ENCODE measurements at places on chromosomes 1 and 21.
A peak's percentile ranks its signal among the peaks of the same experiment; 100 is the strongest.

- no peak for DNase-seq
Measured at GRCh38 chr1:1947493-1947892, 28.4 kb upstream of the TMEM52 start.

GRCh38 chr1:172754609-172755008 lies 95.7 kb downstream of the FASLG start:
- no peak for DNase-seq

DNA sequence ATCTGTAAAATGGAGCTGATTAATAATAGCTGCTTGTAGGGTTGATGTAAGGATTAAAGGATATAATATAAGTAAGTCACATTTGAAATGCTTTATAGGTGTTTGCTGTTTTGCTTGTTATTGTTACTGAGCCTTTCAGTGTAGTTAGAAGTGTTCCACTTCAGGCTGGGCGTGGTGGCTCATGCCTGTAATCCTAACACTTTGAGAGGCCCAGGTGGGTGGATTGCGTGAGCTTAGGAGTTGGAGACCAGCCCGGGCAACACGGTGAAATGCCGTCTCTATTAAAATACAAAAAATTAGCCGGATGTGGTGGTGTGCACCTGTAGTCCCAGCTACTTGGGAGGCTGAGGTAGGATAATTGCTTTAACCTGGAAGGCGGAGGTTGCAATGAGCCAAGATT lies 12.2 kb downstream of the TRNAU1AP start:
- no peak for DNase-seq

DNA sequence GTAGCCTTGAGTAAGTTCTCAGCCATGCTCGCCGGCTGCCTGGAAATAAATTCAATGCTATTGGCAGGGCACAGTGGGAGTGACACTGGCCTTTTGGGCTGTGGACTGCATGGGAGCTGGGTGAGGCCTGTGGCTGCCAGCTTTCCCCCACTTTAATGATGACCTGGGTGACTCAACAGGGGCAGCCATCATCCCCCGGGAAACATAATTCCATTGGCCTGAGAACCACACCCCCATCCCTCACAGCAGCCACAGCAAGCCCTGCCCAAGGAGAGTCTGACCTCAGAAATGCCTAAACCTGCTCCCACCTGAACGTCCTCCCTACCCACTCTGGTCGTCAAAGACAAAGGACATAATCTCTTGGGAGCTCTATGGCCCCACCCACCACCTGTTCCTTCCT lies 384.0 kb downstream of the LTN1 start:
- no peak for DNase-seq

DNA sequence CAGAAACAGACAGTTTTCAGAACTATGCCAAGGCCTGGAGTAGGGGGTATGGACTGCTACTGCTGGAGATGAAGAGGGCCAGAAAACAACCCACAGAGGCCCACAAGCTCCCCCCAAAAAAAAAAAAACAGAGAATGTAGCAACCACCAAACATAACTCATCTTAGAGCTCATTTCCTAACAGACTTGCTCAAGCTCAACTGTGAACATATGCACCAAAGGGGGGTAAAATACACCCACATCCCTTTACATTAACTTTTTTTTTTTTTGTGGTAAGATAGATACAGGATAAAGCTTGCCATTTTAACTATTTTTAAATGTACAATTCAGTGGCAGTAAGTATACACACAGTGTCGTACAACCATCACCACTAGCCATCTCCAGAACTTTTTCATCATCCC lies 36.0 kb downstream of the SEC16B start:
- no peak for DNase-seq

DNA sequence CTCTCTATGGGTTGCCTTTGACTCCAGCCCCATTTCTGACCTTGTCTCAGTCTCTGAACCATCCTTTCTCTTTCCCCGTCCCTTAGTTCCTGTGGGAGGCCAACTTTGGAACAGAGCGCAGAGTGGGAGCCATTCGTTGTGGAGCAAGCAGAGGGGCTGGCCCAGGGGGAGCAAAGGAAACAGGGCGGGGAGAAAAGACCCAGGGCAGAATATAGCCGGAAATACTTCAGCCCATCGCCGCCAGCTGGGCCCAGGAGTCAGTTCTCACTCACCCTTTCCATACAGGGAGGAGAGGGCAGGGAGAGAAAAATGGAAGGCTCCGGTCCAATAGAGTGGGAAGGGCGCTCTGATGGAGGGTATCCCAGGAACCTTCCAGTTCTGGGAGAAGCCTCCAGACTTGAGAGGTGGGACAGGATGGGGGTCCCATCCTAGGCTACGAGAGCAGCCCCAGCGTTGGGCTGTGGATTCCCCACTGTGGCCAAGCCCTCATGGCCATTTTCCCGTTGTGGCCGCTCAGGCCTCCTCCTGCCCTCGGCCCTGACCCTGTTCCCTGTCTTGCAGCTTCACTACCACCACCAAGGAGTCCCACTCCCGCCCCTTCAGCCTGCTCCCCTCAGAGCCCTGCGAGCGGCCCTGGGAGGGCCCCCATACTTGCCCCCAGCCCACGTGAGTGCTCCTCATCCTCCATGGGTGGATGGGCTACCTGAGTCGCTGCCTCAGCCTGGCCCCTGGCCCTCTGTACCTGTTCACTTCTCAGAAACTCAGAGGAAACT lies 10.9 kb downstream of the PEAR1 start:
- DNase-seq: no peak

- DNase-seq: no peak
Measured at GRCh38 chr21:17725339-17725738, 93.8 kb downstream of the C21orf91 start.

- no peak for DNase-seq
Measured at GRCh38 chr1:185291652-185292051, 25.4 kb downstream of the IVNS1ABP start.

- peak; percentile 48 for DNase-seq
Measured at GRCh38 chr1:239909898-239910297, 181.8 kb upstream of the FMN2 start.

DNA sequence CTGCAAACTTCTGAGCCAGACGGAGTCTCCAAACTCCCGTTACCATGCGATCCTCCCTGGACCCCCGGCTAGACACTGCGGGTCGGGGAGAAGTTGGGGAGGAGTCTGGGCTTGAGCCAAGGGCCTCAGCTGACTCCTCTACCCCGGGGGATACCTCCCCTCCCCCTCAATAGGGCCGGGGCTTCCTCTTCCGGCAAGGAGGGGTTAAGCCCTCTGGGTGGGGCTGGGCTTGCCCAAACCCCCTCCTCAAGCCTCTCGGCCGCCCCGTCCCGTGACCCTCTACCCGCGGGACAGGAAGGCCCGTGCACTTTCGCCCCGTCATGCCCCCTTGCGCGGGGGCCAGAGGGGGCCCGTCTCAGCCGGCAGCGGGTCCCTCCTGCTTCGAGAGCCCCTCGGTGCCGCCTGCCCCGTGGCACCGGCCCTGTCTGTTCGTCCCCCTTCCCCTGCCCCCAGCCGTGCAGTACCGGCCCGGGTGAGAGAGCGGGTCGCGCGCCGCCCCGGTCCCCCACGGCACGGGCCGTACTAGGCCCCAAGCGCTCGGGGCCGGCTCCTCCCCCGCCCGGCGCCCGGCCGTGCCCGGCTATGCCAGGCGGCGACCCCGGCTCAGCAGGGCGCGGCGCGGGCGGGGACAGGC lies 652 bp downstream of the ARL8A start:
- DNase-seq: no peak

DNA sequence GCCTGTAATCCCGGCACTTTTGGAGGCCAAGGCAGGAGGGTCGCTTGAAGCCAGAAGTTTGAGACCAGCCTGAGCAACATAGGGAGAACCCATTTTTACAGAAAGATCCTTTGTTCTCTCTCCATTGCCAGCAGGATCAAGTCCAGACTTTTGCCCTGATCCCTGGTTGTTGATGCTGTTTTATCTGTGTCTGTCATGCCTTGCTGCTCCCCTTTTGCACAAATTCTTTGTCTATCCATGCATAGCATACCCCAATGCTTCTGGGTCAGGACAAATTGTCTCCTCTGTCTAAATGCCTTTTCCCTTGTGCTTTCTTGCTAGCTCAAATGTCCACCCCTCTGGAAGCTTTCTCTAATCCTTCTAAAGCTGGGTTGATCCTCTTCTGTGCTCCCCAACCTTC lies 25.3 kb upstream of the FAAH start:
- no peak for DNase-seq

DNA sequence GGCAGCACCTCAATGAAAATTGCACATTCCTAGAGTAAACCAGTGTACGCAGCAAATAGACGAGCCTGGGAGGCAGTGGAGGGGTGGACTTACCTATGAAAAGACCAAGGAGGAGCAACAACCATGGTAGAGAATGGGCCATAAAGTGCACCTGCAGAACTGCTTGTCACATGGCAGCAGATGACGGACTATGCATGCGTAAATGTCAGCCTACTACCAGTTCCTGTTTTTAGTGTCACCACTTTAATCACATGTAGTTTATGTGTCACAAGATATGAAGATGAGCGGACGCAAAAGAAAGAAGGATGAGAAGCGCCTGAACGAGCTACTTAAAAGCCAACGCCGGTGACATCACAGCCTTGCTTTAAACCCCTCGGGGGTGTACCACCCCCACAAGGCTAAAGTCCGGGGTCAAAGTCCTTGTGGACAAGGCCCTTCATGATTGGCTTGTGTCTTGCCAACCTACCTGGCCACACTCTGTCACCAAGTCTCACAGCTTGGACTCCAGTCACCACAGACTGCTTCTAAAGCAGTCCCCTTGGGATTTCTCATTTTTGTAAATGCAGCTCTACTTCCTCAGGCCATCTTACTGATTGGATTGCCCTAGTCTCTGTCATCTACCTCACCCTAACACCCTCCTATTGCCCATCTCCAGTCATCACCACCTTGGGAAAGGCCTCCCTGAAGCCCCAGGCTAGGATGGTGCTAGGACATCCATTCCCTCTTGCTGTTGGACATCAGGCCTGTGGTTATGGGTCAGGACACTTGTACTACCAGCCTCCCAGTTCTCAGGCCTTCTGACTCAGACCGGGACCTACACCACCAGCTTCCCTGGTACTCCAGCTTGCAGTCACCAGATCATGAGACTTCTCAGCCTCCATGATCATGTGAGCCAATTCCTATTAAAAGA lies 6.0 kb upstream of the LY9 start:
- DNase-seq: no peak

GRCh38 chr1:147618077-147618569 lies 52.2 kb downstream of the ACP6 start:
- no peak for DNase-seq

- DNase-seq: no peak
Measured at GRCh38 chr1:173445164-173445563, 32.0 kb upstream of the PRDX6 start.

DNA sequence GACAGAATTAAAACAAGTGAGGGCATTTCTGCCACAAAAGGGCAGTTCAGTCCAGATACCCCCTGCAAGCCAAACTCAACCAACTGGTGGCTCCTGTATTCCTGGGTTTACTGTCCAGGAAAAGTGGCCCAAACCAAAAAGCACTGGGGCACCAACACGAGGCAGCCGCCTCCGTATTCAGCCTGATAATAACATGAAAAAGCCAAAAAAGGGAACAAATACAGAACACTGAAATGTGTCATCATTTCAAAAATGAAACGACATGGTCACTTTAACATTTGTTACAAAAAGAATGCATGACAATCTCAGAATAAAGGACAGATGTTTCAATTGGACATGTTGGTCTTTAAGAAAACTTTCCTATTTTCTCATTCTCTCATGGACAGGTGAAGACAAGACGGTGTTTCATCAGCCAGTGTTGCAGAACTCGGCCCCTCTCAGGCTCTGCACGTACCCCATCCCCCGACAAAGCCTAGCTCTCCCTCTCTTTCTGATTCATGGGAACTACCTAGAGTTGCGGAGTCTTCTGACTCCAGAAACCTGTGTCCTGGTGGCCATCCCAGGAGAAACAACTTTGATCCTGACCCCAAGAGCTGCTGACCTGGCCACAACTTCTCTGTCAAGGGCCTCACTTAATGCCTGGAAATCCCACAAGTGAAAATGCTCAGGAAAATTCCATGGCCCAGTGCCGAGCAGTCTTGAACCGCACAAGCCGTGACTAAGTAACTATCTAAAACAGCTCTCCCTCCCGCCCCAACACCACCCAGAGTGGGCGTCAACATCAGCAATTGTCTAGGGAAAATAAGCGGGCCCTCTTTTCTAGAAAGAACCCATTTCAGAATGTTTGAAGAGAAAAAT lies 27.1 kb downstream of the ZBTB17 start:
- DNase-seq: peak; percentile 50

DNA sequence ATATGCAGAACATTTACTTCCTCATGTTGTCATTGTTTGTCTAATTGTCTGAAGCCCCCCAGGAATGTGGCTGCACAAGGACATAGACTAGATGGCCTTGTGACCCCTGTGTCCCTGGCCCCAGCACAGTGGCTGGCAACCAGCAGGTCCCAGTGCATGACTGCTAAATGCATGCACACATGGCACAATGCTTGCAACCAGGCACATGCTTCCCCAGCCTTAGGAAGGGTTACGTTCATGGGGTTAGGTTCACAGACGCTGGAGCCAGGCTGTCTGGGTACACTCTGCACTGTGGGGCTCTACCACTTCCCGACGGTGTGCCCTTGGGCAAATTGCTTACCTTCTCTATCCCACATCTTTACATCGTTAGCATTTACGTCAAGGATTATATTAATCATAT lies 21.2 kb upstream of the CLIC6 start:
- DNase-seq: no peak

- DNase-seq: no peak
Measured at GRCh38 chr1:93079685-93080141, 630 bp downstream of the MTF2 start.

DNA sequence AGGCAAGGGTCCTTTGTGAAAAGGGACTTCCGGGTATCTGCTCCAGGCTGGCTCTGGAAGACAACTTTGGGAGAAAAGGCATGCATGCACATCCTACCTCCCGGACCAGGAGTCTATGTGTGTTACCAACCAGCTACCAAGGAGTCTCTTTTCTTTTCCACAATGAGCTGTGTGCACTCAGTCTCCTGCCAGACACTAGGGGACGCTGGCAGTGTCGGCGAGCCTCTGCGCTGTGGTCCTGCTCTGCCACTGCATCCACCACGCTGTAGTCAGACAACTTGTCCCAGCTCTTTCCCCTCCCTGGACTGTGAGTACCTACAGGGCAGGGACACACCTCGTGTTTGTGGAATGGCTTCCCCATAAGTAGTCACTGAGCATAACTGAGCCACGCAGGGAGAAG lies 5.1 kb upstream of the SSR2 start:
- no peak for DNase-seq

- DNase-seq: no peak
Measured at GRCh38 chr1:75100481-75101092, 33.6 kb upstream of the LHX8 start.

- DNase-seq: no peak
Measured at GRCh38 chr1:18198260-18198659, 90.7 kb downstream of the IGSF21 start.
